ENCODE measurements at places on chromosomes 6 and 20. TPM values are rescaled to one million over a fixed set of nuclear protein-coding genes. Genes with fewer than 3 reads are reported as not detected.

GRCh38 chr6:128807577-128807976 lies 75.4 kb upstream of the LAMA2 start:
- no peaks in the 10 kb centered on the region for H3K36me3 ChIP-seq
- H3K4me3 ChIP-seq = no peak overlapping the region
- H3K27ac ChIP-seq = no peak overlapping the region
- no peak for DNase-seq
- no peaks in the 10 kb centered on the region for H3K27me3 ChIP-seq

DNA sequence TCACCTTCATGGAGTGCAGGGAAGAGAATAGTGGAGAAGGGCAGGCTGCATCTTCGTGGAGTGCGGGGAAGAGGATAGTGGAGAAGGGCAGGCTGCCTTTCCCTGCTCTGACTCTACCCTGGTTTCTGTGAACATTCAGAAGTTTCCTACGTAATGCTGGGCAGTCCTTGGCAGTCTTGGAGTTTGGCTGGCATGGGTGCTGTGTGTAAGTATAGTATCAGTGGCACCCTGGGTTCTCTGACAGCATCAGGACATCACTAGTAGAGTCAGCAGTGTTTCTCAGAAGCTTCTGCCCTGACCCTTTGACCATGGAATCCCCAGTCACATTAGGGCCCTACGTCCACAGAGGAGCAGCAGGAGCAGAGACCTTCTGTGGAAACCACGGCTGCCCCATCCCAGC lies 352.9 kb downstream of the NRN1 start:
- H3K27ac ChIP-seq = no peak overlapping the region
- no peaks in the 10 kb centered on the region for H3K36me3 ChIP-seq
- H3K4me3 ChIP-seq = no peak overlapping the region
- H3K27me3 ChIP-seq = no peaks in the 10 kb centered on the region
- no peak for DNase-seq

DNA sequence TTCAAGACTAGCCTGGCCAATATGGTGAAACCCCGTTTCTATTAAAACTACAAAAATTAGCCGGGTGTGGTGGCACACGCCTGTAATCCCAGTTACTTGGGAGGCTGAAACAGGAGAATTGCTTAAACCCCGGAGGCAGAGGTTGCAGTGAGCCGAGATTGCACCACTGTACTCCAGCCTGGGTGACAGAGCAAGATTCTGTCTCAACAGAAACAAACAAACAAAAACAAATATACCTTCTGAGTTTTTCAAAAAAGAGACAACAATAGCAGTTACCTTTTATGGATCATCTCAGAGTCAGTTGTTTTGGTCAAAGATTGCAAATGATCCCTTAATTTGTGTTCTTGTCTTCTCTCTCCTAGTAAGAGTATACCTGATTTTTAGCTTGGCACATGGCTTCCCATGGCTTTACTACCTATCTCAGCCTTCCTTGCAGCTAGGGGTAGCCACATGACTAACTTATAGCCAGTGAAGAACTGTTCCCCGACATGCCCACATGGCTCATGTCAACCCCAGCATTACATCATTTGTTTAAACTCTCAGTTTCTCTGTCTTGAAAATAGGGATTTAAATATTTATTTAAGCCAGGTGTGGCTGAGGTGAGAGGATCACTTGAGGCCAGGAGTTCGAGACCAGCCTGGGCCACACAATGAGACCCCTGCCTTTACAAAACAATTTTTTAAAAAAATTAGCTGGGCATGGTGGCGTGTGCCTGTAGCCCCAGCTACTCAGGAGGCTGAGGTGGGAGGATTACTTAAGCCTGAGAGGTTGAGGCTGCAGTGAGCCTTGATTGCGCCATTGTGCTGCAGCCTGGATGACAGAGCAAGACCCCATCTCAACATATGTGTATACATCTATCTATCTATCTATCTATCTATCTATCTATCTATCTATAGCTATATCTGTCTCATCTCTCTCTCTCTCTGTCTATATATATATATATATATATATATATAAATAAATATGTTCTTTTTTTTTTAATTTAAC lies 25.0 kb upstream of the SLC9A8 start:
- H3K27ac ChIP-seq = no peak overlapping the region
- H3K27me3 ChIP-seq = no peaks in the 10 kb centered on the region
- no peak for DNase-seq
- H3K36me3 ChIP-seq = no peaks in the 10 kb centered on the region
- H3K4me1 ChIP-seq = no peaks in the 10 kb centered on the region

GRCh38 chr6:884570-884969 lies 191.6 kb upstream of the EXOC2 start:
- H3K27ac ChIP-seq = no peak overlapping the region
- no peaks in the 10 kb centered on the region for H3K36me3 ChIP-seq

GRCh38 chr20:13877793-13878192 lies 93.0 kb downstream of the NDUFAF5 start:
- no peaks in the 10 kb centered on the region for H3K36me3 ChIP-seq
- no peak overlapping the region for H3K27ac ChIP-seq
- H3K4me1 ChIP-seq = no peaks in the 10 kb centered on the region
- H3K4me3 ChIP-seq = no peak overlapping the region

DNA sequence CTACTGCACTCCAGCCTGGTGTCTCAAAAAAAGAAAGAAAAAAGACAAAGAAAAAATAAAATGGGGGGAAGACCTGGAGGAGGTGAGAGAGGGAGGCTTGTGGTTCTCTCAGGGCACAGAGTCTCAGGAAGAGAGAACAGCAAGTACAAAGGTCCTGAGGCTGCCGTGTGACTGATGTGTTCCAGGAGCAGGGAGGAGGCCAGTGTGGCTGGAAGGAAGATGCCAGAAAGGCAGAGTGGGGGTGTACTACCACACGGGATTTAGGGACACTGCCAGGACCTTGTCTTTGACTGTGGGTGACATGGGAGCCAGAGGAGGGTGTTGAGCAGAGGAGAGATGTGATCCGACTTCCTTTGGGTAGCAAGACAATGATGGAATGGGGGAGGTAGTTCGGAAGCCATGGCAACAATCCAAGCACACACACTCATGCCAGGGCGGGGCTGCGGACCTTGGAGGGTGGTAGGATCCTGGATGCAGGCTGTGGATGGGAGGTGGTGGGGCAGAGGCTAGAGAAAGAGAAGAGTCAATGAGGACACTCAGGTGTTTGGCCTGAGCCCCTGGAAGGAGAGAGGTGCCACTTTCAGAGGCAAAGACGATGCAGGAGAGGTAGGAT lies 136.4 kb upstream of the PTPN1 start:
- no peak for DNase-seq
- no peak overlapping the region for H3K27ac ChIP-seq
- no peaks in the 10 kb centered on the region for H3K4me1 ChIP-seq
- no peaks in the 10 kb centered on the region for H3K27me3 ChIP-seq
- H3K4me3 ChIP-seq = no peak overlapping the region

DNA sequence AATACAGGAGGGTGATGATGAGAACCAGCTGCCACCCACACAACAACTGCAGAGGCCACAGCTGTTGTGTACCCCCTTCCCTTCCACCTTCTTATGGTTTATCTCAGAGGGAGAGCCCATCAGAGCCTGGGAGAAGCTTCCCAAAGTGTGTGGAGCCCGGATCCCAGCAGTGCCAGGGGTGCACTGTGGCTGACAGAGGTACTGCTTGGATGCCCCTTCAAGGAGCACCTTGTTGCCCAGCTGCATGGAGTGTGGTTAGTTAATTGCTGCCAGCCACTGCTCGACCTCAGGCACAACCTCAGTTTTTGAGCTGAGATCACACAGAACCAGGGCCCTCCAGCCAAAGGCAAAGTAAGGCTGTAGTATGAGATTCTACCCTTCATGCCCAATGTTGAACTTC lies 13.0 kb downstream of the PI3 start:
- no peaks in the 10 kb centered on the region for H3K4me1 ChIP-seq
- H3K36me3 ChIP-seq = no peaks in the 10 kb centered on the region
- no peak overlapping the region for H3K27ac ChIP-seq
- no peak overlapping the region for H3K4me3 ChIP-seq
- no peaks in the 10 kb centered on the region for H3K27me3 ChIP-seq

- H3K4me1 ChIP-seq = peaks cover 69% of the 10 kb centered on the region
- H3K27ac ChIP-seq = peak overlapping the region; percentile 92
- no peaks in the 10 kb centered on the region for H3K27me3 ChIP-seq
- H3K4me3 ChIP-seq = peak overlapping the region; percentile 94
Observed at GRCh38 chr6:151388997-151389617, 2.3 kb downstream of the ZBTB2 start.

DNA sequence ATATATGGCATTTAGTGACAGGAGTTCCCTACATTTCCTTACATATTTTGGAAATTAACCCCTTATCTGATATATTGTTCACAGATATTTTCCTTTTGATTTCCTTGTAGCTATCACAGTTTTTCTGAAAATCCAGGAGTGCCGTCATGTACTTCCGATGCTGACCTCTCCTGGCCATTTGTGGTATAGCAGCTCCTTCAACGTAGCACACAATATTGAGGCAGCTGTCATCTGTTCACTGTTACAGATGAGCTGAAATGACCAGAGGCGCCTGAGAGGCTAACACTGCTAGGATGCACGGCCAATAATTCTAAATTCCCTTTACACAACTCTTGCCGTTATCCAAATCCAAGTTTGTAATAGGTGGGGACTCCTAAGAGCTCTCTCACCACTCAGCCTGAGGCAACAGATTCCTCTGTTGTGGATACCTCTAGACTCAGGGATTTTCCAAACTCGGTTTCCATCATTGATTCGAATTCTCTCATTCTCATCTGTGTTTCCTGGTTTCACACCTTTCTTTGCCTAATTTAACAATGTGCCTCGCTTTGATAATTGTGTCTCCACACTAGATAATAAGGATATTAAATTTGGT lies 53.0 kb downstream of the MMUT start:
- DNase-seq = peak; percentile 30
- peaks cover 3% of the 10 kb centered on the region for H3K27me3 ChIP-seq
- no peaks in the 10 kb centered on the region for H3K4me1 ChIP-seq
- no peaks in the 10 kb centered on the region for H3K36me3 ChIP-seq
- no peak overlapping the region for H3K27ac ChIP-seq
- H3K4me3 ChIP-seq = no peak overlapping the region

SCUBE3 gene
- 0.07 TPM for total RNA-seq

- H3K36me3 ChIP-seq = peaks cover 4% of the 10 kb centered on the region
- H3K27ac ChIP-seq = no peak overlapping the region
- H3K4me1 ChIP-seq = peaks cover 3% of the 10 kb centered on the region
- H3K4me3 ChIP-seq = no peak overlapping the region
Observed at GRCh38 chr20:33499355-33499754, 9.5 kb downstream of the CBFA2T2 start.

- no peak overlapping the region for H3K4me3 ChIP-seq
- H3K27me3 ChIP-seq = no peaks in the 10 kb centered on the region
- H3K36me3 ChIP-seq = no peaks in the 10 kb centered on the region
- H3K4me1 ChIP-seq = no peaks in the 10 kb centered on the region
- no peak for DNase-seq
Observed at GRCh38 chr6:128406453-128406852, 113.9 kb downstream of the PTPRK start.

- H3K4me1 ChIP-seq = no peaks in the 10 kb centered on the region
- H3K27ac ChIP-seq = no peak overlapping the region
- H3K36me3 ChIP-seq = no peaks in the 10 kb centered on the region
- no peak for DNase-seq
- no peaks in the 10 kb centered on the region for H3K27me3 ChIP-seq
Observed at GRCh38 chr6:55918639-55919038, 43.2 kb upstream of the BMP5 start.

DNA sequence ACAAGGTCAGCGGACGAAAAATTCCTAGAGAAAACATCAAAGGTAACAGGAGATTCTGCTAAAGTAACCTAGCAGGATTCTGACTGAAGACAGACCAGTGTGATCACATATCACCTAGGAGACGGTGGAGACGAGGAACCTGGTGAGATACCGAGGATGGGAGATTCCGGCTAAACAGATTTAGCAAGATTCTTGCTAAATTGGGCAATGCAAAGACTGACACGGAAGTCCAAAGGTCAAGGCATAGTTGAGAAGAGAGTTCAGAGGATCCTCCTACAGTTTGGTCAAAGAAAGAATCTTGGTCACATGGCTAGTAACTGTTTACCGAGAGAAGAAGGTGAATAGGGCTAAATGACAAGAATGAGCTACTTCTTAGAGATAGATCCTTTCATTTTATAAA lies 61.1 kb downstream of the TMEM170B start:
- no peaks in the 10 kb centered on the region for H3K36me3 ChIP-seq
- no peak overlapping the region for H3K27ac ChIP-seq
- peaks cover 3% of the 10 kb centered on the region for H3K27me3 ChIP-seq

DNA sequence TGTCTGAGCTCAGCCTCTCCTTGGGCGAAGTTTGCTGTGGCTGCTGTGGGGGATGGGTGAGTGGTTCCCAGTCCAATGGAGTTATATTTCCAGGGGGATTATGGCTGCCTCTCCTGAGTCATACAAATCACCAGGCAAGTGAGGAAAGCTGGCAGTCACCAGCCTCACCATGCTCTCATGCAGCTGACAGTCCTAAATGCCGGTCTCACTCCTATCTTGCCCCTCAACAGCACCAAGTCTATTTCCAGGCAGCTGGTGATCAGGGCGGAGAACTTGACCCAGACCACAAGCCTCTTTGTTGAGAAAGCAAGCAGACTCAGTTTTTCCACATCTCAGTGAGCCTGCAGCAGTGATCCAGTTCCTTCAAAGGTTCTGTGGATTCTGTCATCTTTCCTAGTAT lies 98.9 kb downstream of the TBC1D32 start:
- DNase-seq = no peak
- H3K36me3 ChIP-seq = no peaks in the 10 kb centered on the region
- no peaks in the 10 kb centered on the region for H3K27me3 ChIP-seq
- H3K4me3 ChIP-seq = no peak overlapping the region
- H3K27ac ChIP-seq = no peak overlapping the region

DNA sequence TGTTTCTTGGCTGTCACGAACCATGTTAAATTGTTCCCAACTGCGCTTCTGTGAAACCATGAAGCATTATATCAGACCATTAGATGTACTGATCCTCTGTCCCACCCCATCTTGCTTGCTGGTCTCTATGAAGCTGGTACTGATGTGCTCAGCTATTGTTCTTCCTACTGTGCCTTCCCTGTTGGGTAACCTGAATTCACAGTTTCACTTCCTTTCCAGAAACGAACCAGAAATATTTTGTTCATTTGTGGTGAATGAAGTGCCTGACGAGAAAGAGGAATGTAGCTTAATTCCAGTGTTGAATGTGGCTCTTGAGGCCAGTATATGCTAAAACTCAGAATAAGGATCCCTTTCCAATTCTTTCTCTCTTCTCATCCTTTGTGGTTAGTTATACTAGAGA lies 58.1 kb upstream of the SNAP91 start:
- H3K36me3 ChIP-seq = no peaks in the 10 kb centered on the region
- no peaks in the 10 kb centered on the region for H3K4me1 ChIP-seq
- H3K27me3 ChIP-seq = no peaks in the 10 kb centered on the region
- DNase-seq = no peak

DNA sequence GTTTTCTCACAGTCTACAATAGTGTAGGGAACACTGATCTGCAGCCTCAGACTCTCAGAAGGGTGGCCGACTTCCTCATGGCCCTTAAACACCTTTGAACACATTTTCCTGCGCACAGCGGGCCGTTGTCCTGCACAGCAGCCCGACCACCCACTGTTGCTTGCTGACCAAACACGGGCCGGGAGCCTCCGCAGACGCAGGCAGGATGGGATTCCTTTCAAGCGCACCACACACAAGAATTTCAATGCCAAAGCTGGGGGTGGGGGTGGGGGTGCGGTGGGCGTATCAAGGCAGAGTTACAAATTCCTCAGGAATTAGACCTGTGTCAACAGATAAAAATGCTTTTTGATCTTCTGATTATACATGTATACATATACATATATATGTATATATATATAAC lies 74.5 kb downstream of the HUS1B start:
- H3K4me3 ChIP-seq = no peak overlapping the region
- DNase-seq = no peak
- no peaks in the 10 kb centered on the region for H3K36me3 ChIP-seq
- H3K4me1 ChIP-seq = no peaks in the 10 kb centered on the region
- no peak overlapping the region for H3K27ac ChIP-seq
